ENCODE measurements at places on chromosomes 7 and 10.

DNA sequence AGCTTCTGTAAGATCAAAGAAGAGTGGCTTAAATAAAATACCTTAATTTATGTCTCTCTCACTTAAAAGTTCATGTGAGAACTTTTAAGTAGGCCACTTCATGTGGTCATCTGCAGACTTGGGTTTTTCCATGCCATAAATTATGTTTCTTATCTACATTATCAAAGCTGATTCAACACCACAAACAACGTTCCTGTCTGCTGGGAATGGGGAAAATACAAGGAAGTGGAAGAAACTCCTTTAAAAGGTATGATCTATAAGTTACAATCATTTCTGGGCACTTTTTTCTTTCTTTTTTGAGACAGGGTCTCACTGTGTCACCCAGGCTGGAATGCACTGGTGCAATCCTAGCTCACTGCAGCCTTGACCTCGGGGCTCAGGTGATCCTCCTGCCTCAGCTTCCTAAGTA is 16.9 kb upstream of the OTUD1 start:
- peak; percentile 62 for DNase-seq

- DNase-seq = no peak
These were observed 121.8 kb downstream of the CUX1 start for GRCh38 chr7:101939136-101939695.

GRCh38 chr10:30577048-30577447 is 52.5 kb downstream of the LYZL2 start:
- no peak for DNase-seq

- DNase-seq = no peak
These were observed 160.4 kb downstream of the HDAC9 start for GRCh38 chr7:18655912-18656311.
